Omental fat pad (tissue), 4 donors: ENCODE measurements at places on chromosomes 2 and 18.

GRCh38 chr18:46468426-46469180 is 188.4 kb downstream of the LOXHD1 start:
- no peak for DNase-seq

- DNase-seq: no peak
Measured at GRCh38 chr18:2310886-2311285, 260.4 kb downstream of the METTL4 start.

- DNase-seq: no peak
Measured at GRCh38 chr2:218319813-218320365, 27.6 kb upstream of the TMBIM1 start.

- DNase-seq: no peak
Measured at GRCh38 chr2:213696442-213696841, 412.2 kb downstream of the SPAG16 start.

GRCh38 chr2:117128461-117128860 is 686.0 kb upstream of the DDX18 start:
- DNase-seq: no peak

GRCh38 chr2:163953390-163953907 is 217.6 kb upstream of the FIGN start:
- DNase-seq: no peak

- DNase-seq: no peak
Measured at GRCh38 chr2:39313575-39313974, 69.8 kb upstream of the CDKL4 start.

DNA sequence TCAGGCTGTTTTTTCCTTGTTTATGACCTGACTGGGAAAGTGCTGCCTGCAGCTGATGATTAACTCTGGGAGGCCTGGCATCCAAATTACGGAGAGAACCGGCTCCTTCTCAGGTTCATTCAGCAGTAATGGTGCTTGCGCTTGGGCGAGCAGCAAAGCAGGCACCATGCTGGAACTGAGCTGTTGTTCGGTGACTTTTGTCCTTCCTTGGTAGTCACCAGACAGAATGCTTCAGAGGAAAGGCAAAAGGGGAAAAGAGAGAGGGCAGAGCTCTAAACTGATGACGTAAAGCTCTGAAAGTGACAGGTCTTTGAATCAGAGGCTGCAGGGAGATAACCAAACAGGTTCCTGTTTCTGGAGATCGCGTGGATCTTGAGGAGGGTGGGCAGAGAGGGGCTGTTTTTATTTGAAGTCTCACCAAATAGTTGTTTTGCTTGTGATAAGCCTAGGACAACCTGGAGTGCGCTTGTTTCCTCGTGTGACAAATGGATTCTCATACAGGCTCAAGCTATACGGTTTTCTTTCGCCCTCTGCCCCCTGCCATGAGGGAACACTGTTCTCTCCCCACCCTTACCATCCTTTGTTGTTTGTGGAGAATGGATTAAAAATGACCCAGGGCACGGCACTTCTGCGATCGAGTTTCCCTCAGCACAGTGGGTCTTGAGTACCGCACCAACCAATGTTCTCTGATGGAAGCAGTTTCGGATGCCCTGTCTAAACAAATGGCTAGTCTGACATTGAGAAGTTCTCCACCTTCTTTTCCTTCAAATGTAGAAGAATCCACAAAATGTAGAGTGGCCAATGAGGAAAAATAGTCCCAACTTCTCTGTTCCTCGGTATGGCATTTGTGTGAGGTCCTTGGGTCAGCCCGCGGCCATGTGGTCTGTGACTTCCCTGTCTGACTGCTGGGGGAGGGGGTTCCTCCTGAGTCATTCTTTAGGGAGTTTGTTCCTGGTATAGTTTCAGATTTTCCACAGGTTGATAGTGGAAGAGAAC is 1.3 kb downstream of the RASGRP3 start:
- DNase-seq: no peak

GRCh38 chr2:241676665-241677064 is 9.9 kb downstream of the DTYMK start:
- no peak for DNase-seq

DNA sequence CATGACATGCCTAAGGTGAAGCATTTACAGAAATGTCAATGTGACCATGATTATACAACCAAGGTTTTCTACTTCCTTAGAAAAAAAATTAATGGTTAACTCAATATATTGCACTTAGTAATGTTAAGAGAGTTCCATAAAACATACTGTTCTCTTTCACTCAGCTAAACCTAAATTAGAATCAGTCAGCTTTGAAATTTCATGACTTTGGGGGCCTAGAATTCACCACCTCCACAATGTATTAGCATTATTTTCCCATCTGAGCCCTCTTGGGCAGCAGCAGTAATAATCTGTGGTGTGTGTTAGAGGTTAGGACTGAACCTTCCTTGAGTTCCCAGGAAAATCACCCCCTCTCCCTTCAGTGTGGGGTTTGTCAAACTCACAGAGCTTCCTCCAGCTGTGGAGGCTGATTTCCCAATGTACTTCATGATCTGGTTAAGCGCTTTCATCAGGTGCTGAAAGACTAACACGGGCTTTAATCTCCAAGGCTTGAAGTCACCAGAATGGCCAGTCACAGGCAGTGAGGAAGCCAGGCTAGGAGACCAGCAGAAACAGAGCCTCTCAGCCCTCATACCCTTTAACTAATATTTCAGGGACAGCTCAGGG is 7.1 kb upstream of the UPP2 start:
- DNase-seq: no peak

GRCh38 chr2:239689410-239689809 is 288.6 kb upstream of the HDAC4 start:
- no peak for DNase-seq

GRCh38 chr18:47244086-47244485 is 7.4 kb downstream of the SKOR2 start:
- no peak for DNase-seq

- DNase-seq: no peak
Measured at GRCh38 chr18:74229005-74229404, 62.8 kb downstream of the CYB5A start.

DNA sequence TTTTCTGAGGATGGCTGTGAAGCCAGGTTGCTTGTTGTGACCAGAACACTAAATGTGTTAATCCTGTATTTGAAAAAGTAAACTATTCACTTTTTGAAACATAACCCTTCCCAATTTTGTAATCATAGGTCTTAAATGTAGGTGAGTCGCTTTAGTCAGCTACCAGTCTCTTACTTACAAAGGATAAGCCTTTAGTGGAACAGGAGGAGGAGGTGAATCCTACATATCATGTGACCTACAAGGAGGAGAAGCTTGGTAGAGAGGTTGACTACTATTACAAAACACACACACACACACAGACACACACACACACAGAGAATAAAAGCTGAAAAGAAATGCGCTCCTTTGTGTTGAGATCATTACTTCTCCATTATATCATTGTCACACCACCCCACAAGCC is 59.9 kb upstream of the SPAG16 start:
- DNase-seq: no peak

- no peak for DNase-seq
Measured at GRCh38 chr2:62733546-62733945, 28.0 kb downstream of the EHBP1 start.

- no peak for DNase-seq
Measured at GRCh38 chr2:218982586-218983262, 2.3 kb downstream of the FEV start.

DNA sequence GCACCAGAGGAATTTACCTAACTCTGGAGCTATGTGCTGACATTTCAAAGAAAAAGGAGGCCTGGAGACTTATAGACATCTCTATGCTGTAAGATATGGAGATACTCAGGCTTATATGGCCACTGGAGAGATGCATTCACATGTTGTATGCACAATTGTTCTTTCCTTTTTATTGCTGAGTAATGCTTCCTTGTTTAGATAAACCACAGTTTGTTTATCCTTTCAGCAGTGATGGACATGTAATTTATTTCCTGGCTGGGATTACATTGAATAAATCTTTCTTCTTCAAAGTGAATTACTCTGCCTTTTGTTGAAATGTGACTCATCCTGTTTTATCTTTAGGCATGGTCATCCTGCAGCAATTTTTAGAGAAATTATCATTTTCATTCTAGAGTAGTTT is 716.7 kb upstream of the GCFC2 start:
- no peak for DNase-seq

GRCh38 chr2:232926431-232926939 is 56.4 kb downstream of the SNORC start:
- no peak for DNase-seq

DNA sequence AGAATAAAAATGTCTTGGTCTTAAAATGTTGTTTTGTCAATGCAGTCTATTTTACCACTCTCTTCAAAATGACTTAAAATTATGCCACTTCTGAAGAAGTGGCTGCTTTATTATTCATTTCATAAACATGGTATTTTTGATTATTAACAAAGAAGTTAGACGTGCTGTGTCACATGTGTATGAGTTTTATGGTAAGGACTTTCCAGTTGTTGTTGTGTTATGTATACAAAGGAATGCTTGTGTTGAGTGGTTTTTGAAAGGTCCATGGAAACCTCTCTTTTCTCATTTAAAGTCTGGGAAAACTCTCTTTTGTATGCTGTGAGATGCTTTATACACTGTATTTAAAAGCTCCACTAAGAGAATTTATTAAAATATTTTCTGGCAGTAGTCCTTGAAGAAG is 116.2 kb downstream of the MTCL1 start:
- DNase-seq: no peak
